ENCODE measurements at places on chromosomes 5 and 9.
A peak's percentile ranks its signal among the peaks of the same experiment; 100 is the strongest.

- DNase-seq = no peak
These were observed 20.0 kb downstream of the MARCHF3 start for GRCh38 chr5:127010362-127010761.

- no peak for DNase-seq
These were observed 34.1 kb upstream of the PLPP1 start for GRCh38 chr5:55568654-55569512.

DNA sequence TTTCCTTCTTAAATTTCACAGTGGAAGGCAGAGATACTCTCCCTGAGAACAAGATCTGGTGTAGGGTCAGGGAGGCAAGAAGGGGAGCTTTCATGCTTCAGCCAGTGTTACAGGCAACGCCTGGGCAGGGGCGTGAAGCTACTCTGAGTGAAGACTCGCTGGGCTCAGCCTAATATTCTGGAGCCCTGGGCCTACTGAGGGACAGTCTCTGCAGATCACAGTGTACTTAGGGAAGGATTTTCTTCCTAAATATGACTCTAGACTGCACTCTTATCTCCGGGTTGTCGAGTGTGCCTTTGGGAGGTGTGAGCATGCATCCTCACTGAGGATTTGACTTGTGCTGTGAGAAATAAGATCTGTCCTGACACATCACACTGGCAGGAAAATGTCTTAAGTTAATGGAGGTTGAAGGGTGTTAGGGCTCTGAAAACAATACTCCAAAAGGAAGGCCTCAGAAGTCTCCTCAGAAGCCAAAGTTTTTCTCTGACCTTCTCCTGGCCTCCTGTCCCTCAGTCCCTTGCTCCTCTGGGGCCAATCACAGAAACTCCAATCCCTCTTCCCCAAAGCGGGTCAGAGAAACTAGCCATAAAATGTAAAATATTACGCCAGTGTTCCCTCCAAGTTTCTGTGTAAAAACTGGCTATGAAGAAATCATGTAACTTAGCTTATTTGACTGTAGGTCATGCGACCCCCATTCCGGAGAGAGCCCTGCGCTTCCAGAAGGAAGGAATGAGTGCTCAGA is 156.8 kb upstream of the TBC1D2 start:
- no peak for DNase-seq

DNA sequence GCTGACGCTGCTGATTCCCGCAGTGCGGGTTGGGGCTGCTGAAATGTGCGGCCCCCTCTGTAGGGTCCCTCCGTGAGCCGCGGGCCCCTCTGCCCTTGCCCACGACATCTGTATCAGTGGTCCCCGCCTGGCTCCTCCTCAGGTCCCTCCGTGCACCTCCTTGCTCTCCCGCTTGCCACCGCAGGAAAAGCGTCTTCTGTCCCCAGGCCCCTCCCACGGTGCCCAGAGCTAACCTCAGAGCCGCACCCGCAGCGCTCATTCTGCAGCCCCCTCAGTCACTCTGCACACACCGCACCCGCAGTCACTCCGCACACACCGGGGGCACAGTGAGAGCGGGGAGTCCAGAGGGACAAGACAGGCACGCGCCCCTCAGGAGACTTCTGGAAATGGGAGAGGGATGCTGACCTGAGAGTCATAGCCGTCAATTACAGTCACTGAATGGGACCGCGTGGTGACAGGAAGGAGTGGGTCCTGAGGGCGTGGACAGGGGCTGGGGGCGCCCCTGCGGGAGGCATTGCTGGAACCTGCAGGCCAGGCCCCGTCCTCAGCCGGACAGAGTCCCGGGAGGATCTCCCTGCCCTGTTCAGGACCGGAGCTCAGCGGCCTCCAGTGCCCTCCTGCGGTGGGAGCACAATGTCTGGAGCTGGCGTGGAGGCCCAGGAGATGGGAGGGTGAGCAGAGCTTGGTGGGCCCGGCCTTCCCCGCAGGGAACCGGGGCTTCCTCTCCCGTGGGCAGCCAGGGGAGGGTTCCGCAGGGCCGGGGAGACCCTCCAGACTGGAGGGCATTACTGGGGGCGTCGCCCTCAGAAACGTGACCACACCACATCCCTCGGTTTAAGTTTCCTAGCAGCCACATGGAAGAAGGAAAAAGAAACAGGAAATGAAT is 66.1 kb upstream of the CTSL start:
- no peak for DNase-seq

GRCh38 chr5:126277762-126278161 is 145.4 kb upstream of the GRAMD2B start:
- no peak for DNase-seq

- peak; percentile 84 for DNase-seq
These were observed 393 bp downstream of the SH3GLB2 start for GRCh38 chr9:129027685-129028191.

- no peak for DNase-seq
These were observed 72.8 kb downstream of the SLF1 start for GRCh38 chr5:94691291-94691690.

DNA sequence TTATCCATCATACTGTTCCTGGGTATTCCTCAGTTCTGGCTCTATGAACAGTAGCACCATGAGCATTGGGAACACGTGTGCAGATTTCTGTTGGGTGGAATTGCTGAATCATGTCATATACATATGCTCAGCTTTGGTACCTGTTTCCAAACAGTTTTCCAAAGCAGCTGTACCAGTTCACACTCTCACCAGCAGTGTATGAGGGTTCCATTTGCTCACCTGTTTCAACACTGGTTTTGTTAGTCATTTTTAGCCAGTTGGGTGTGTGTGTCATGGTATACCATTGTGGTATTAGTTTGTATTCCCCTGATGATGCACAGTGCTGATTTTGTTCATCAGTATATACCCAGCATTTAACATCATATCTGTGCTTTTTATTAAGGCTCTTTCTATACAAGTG is 56.7 kb upstream of the ECM2 start:
- DNase-seq = no peak
